GF-D8 (cell line): ENCODE measurements at places on chromosomes 7 and 10.

DNA sequence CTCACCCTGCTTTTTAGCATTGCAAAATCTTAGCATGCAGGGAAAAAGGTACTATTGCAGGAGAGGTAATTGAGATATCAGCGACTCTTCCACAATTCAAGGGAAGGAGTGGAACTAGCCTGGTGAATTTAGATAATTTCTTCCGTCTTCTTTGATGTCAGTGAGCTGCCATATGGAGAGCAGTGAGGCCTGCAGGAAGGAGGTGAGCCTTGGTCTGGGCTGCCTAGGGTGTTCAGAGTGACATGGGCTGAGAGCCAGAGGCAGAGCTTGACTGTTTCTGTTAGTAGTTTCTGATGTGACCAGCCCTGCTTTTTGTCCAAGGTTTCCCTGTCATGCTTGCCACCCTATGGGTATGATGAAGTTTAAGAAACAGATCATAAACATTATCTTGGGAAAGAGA lies 28.6 kb downstream of the KAT6B start:
- DNase-seq = no peak

DNA sequence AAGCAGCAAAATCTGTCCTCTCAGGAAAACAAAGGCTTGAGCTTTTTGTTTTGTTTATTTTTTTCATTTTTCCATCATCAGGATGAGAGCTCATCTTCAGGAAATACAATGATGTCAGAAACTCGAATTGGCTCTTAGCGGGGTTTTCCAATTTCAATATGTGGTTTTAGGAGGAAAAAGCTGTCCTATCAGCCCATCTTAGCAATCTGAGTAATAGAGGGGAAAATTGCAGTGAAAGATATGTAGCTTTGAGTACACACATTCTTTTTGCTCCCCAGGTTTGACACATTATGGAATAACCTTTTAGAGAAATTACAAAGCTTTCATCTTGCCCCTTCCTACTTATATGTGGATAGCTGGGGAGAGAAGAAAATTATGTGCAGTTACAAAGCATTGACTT lies 113.6 kb upstream of the MYO3A start:
- DNase-seq = no peak

DNA sequence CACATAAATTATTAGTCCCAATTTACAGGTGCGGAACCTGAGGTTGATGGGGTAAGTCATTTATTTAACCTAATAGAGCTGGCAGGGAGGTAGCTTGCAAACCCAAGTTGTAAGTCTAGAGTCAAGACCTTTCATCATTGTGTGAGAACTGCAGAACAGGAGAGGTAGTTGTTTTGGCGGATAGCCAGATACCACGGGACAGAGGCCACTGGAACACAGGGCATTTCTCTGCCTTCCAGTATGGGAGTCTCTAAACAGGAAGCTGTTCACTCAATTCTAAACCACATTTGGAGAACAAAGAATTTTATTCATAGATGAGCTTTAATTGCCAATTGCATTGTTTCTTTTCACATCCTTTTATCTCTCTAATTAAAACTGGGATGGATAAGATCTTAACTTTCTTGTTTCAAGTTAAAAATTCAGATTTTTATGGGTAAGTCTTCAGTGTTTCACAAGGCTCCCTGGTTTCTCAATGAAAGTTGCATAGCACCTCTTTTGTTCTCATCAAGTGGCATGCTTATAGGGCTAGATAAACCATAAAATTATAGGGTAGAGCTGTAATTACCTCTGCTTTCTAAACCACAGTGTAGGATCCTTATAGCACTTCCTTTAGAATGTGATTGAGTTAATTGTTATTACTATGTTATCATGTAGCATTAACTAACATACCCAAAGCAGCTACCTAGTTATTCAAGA lies 489.0 kb downstream of the GATA3 start:
- no peak for DNase-seq

DNA sequence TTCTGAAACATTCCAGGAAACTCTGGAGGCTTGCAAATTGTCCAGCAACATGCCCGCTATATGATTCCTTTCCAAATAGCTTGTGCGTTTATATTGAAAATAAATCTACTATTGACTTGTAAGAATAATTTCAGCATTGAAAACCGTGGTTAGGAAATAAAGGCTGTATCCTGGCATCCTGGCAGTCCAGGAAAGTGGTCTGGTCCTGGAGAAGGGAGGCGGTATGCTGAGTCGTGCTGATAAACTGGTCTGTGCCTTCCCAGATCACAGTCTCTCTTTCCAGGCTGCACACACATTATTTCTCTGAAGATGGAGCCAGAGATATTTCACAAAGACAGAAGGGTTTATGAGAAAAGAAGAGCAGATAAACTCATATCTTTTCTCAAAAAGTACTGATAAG lies 350.1 kb upstream of the COBL start:
- no peak for DNase-seq

GRCh38 chr7:26683277-26683676 lies 181.1 kb downstream of the SKAP2 start:
- DNase-seq = no peak

DNA sequence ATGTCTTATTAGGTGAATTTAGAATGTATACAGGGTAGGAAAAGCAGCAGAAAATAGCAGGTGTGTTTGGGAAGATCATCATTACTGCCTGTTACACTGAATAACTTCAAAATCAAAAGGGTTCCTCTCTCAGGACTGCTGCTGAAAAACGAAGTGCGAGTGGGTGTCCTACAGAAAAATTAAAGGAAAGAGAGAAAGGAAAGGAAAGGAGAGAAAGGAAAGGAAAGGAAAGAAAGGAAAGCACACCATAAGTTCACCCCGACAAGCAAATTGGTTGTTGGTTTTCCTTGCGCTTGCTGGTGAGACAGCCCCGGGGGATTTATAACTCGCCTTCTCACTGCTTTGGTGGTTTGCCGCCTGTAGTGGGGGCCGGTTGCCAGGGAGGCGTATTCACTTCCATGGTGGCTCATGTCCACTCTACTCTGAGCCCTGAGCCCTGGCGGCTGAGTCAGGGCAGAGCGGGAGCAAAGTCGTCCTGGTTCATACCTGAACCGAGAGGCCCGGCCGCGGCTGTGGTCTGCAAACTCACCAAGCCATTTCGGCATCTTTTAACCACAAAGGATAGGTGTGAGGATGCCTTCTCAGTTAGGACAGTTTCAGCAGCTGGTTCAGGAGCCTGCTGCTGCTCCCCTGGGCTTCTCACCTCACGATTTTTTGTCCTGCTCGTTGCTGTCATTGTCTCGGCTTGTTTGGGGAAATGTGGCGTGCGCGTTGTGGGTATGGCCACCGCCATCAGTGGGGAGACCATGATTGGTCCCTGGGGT lies 26.1 kb downstream of the INPP5A start:
- DNase-seq = no peak

DNA sequence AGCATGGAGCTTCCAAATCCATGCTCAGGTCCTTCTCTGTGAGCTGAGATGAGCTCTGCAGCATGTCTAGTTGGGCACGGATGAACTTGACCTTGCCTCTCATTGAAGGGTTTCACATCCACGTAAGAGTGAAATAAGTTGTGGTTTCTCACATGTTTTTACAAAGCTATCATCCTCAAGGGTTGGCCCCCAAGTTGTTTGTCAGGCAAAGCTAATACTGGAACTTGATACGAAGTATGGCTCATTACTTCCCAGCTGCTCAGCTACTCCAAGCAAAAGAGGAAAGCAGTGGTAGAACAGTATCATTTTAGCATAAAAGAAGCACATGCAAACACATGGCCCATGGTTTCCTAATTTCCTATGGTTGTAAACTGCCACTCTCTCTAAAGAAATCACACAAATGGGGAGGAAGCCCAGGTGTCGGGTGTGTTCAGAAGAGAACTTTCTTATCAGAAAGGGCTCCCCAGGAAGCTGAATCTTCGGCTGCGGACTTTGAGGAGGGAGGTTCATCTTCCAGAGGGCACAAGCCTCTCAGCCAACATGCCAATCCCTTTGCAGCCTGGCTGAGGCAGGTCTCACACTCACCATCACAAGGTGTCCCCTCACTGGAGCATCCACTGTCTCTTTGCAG lies 45.3 kb downstream of the PDLIM1 start:
- DNase-seq = no peak

GRCh38 chr10:17214971-17215781 lies 12.9 kb upstream of the VIM start:
- DNase-seq = peak; percentile 65

DNA sequence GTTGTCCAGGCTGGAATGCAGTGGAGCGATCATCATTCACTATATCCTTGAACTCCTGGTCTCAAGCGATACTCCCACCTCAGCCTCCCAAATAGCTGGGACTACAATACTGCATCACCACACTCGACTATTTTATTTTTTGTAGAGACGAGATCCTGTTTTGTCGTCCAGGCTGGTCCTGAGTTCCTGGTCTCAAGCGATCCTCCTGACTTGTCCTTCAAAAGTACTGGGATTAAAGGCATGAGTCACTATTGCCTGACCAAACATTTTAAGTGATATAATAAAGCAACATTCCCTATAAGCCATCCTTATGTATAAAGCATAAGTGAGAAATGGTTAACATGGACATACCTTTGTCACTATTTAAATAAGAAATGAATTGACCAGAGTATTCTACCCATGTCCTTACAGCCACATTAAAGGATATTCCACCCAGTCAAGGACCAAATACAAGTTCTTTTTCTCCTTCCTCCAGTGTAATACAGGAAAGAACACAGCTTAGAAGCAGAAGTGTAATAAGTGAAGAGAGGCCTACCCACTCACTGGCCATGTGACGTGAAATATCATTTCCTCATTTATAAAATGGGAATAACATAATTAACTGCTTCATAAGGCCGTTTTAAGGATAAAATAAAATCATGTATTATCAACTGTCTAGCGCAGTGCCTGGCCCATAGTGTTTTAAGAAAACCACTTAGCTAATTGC lies 82.0 kb downstream of the DOCK4 start:
- no peak for DNase-seq
